Right lung (tissue), 10 donors: ENCODE measurements at places on chromosomes 3 and 15. TPM values are rescaled to one million over a fixed set of nuclear protein-coding genes. Genes with fewer than 3 reads are reported as not detected.

The ALDH1A3 gene
- polyA plus RNA-seq = 1.3 TPM

The NOX5 gene
- polyA plus RNA-seq = 0.47 TPM

The LMAN1L gene
- not detected for polyA plus RNA-seq

The SATB1 gene
- 55.4 TPM for polyA plus RNA-seq

The CORO2B gene
- polyA plus RNA-seq = 27.1 TPM

The DALRD3 gene
- polyA plus RNA-seq = 64.7 TPM
